ENCODE measurements at places on chromosomes 1 and 21. TPM values are rescaled to one million over a fixed set of nuclear protein-coding genes. Genes with fewer than 3 reads are reported as not detected.

The NTMT2 gene
- total RNA-seq, result not detected

The ZBTB8A gene
- total RNA-seq, result 11.0 TPM

The FAM163A gene
- not detected for total RNA-seq

The LCE1A gene
- not detected for total RNA-seq

The RBM34 gene
- 61.9 TPM for total RNA-seq

The CRYAA gene
- not detected for total RNA-seq

The EVI5 gene
- total RNA-seq, result 30.7 TPM

The DNAJC28 gene
- 0.60 TPM for total RNA-seq

GRCh38 chr1:18908911-18909771 is 6.8 kb upstream of the ALDH4A1 start:
- DNase-seq, result no peak
- H3K36me3 ChIP-seq, result no peaks in the 10 kb centered on the region
- no peak overlapping the region for H3K27ac ChIP-seq
- peaks cover 3% of the 10 kb centered on the region for H3K4me1 ChIP-seq

DNA sequence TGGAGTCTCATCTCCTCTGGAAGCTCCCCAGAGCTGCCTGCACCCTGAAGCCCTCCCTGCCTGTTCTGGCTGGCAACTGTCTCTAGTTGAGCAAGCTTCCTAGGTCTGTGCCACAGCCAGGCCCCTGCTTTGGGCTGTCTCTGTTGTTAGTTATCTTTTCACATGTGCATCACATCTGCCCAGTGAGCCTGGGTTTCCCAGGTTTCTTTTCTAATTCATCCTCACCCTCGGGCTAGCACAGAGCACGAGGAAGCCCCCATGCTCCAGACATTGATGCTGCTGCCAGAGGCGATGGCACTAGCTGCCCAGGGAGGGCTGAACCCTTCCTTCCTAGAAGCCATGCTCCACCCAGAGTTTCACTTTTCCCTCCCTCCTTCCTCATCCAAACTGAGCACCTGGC is 27.2 kb downstream of the RASSF5 start:
- DNase-seq, result no peak
- no peaks in the 10 kb centered on the region for H3K27me3 ChIP-seq
- no peaks in the 10 kb centered on the region for H3K36me3 ChIP-seq
- no peak overlapping the region for H3K27ac ChIP-seq

- H3K4me3 ChIP-seq, result no peak overlapping the region
- DNase-seq, result no peak
- H3K4me1 ChIP-seq, result no peaks in the 10 kb centered on the region
- no peak overlapping the region for H3K27ac ChIP-seq
Observed at GRCh38 chr1:17350083-17350482, 21.9 kb upstream of the PADI6 start.

- H3K36me3 ChIP-seq, result no peaks in the 10 kb centered on the region
- H3K27ac ChIP-seq, result no peak overlapping the region
- H3K4me3 ChIP-seq, result no peak overlapping the region
- no peak for DNase-seq
Observed at GRCh38 chr1:25550155-25550506, 6.7 kb downstream of the LDLRAP1 start.

DNA sequence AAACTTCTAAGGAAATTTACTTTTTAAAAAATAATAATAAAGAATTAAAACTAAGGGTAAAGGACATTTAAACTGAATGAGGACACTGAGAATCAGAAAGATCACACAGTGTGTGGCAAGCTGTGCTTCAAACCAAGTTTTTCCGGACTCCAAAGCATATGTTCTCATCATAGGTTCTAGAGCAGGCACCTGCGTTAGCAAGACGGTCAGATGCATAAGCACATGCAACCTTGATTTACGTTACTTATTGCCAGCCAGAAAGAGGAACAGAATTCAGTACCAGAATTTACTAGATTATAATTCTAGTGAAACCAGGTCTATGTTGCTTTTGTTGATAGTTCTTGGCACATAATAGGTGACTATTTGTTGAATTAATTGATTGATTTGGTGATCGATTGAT is 6.2 kb upstream of the LBR start:
- no peak overlapping the region for H3K4me3 ChIP-seq
- no peaks in the 10 kb centered on the region for H3K27me3 ChIP-seq
- no peaks in the 10 kb centered on the region for H3K4me1 ChIP-seq

DNA sequence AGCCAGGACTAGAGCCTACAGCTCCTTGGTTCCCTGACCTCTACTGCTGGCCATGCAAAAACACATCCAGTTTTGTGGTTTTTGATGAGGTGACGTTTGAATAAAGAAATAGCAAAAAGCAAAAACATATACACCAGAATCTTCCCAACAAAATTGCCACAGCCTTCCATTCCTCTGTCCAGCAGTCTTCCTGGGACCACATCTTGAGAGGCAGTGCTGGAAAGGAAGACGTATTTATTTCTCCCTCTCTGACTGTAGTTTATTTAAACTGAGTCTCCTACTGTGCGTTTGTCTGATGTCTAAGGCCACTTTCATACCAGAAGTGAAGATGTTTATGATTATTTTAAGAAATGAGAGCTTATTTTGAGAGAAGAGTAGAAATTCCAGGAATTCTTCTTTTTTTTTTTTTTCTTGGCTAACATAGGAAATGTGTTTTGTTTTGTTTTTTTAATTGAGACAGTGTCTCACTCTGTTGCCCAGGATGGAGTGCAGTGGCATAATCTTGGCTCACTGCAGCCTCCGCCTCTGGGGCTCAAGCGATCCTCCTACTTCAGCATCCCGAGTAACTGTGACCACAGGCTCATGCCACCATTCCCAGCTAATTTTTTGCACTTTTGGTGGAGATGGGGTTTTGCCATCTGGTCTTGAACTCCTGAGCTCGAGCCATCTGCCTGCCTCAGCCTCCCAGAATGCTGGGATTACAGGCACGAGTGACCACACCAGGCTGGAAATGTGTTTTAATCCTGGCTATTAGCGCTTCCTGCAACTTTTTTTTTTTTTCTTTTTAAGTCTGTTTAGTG is 118.5 kb downstream of the ITSN1 start:
- no peak overlapping the region for H3K27ac ChIP-seq
- peaks cover 3% of the 10 kb centered on the region for H3K4me1 ChIP-seq
- no peak overlapping the region for H3K4me3 ChIP-seq
- no peaks in the 10 kb centered on the region for H3K36me3 ChIP-seq
- no peaks in the 10 kb centered on the region for H3K27me3 ChIP-seq

DNA sequence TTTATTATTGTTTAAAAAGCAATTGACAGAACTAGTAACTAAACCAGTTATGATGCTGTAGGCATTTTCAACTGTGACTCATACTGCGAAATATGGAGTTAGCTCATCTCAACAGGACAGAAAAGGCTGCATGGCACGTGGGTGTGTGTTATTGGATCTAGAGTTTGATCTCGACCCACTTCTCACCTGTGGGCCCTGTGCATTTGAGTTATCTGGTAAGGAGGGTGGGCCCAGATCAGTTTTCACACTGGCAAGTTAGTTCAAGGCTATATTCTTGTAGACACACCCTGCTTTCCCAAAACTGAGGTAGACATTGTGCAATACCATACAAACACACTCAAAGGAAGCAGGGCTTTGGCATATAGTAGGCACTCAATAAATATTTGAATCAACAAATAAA is 71.3 kb upstream of the PRDX6 start:
- DNase-seq, result no peak
- H3K4me3 ChIP-seq, result no peak overlapping the region
- H3K36me3 ChIP-seq, result no peaks in the 10 kb centered on the region
- peaks cover 3% of the 10 kb centered on the region for H3K4me1 ChIP-seq
- no peaks in the 10 kb centered on the region for H3K27me3 ChIP-seq

DNA sequence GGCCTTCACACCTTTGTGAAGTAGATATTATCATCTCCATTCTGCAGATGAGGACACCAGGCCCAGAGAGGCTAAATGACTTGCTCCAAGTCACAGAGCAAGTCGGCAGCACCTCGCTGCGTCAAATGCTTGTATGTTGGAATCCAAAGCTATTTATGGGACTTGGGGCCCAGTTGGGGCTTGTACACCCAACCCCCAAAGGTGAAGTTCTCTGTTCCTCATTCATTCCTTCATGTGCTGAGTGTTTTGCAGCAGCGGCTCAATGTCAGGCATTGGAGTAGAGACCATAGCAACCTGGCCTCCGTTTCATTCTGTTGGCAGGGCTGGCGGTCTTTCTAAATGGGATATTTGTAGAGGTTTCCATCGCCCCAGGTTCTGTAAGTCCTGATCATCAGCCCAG is 113.4 kb upstream of the SLC25A33 start:
- H3K27ac ChIP-seq, result no peak overlapping the region
- no peak for DNase-seq
- no peaks in the 10 kb centered on the region for H3K4me1 ChIP-seq
- H3K27me3 ChIP-seq, result no peaks in the 10 kb centered on the region
- H3K36me3 ChIP-seq, result no peaks in the 10 kb centered on the region

- no peak overlapping the region for H3K4me3 ChIP-seq
- no peaks in the 10 kb centered on the region for H3K36me3 ChIP-seq
- no peak for DNase-seq
Observed at GRCh38 chr1:29789910-29790247, 553.6 kb downstream of the PTPRU start.

DNA sequence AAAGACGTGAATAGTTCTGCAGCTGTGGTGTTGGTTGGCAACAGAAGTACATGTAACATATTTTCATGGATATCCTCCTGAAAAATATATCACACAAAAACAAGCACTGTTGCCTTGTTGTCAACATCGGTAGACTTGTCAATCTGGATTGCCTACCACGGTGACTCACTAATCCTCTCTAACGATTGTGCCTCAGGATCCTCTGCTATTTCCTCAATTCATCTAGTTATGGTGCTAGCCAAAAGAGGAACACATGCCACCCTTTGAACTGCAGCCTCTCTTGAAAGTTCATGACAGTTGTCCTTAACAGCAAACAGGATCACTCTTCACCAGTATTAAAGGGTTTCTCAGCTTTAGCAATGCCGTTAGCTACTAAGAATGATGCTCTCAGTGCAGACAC is 25.7 kb downstream of the RASAL2 start:
- H3K4me1 ChIP-seq, result peaks cover 2% of the 10 kb centered on the region
- DNase-seq, result no peak
- no peaks in the 10 kb centered on the region for H3K27me3 ChIP-seq
- H3K27ac ChIP-seq, result no peak overlapping the region
- H3K36me3 ChIP-seq, result no peaks in the 10 kb centered on the region

DNA sequence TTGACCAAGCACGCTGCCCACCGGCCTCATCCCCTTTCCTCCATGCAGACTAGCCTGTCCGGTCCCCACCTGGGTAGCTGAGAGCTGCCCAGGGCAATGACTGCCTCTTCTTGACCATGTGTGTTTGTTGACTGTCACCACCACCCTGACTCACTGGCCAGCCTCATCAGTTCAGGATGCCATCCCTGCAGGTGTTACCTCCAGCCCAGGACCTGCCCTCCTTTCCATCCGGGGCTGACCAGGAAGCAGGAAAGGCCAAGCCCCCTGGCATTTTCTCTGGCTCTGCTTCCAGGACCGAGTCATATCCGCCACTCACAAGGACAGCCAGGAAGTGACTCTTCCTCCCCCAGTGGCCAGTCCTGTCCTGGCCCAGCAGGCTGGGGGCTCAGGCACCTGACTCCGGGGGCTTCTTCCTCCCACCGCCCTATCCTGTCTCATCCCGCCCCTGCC is 17.1 kb downstream of the EPHA2 start:
- no peaks in the 10 kb centered on the region for H3K27me3 ChIP-seq
- H3K4me3 ChIP-seq, result no peak overlapping the region
- H3K27ac ChIP-seq, result no peak overlapping the region
- H3K4me1 ChIP-seq, result peaks cover 10% of the 10 kb centered on the region

GRCh38 chr1:179996099-179996498 is 41.5 kb downstream of the CEP350 start:
- no peak overlapping the region for H3K4me3 ChIP-seq
- no peak for DNase-seq
- no peaks in the 10 kb centered on the region for H3K27me3 ChIP-seq
- H3K36me3 ChIP-seq, result no peaks in the 10 kb centered on the region

DNA sequence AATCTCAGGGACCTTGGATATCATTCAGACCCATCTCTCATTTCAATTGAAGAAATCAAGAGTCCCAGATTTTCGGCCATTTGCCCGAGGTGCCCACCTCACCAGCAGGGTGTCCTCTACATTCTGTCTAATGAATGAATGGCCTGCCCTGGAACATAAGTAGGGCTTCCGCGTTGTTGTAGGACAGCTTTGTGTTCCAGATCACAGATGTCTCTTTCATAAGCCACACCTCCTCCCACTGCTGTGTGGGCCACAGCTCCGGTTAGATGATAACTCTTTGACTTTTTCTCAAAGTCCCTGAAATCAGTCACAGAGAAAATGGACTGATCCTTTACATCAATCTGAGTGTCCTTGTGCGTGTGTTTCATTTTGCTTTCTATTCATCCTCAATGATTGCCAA is 144.4 kb downstream of the RGS7 start:
- no peak overlapping the region for H3K4me3 ChIP-seq
- H3K4me1 ChIP-seq, result no peaks in the 10 kb centered on the region
- H3K36me3 ChIP-seq, result no peaks in the 10 kb centered on the region
- no peaks in the 10 kb centered on the region for H3K27me3 ChIP-seq

- H3K4me3 ChIP-seq, result no peak overlapping the region
- H3K4me1 ChIP-seq, result no peaks in the 10 kb centered on the region
- no peaks in the 10 kb centered on the region for H3K36me3 ChIP-seq
Observed at GRCh38 chr1:24905979-24906720, 23.9 kb downstream of the RUNX3 start.

All from ovary (tissue), 10 donors.